ENCODE measurements at places on chromosomes 13 and 19.

GRCh38 chr19:12527034-12527836 is 24.0 kb downstream of the ZNF564 start:
- no peak for DNase-seq

GRCh38 chr13:44242766-44243165 is 130.9 kb upstream of the SERP2 start:
- no peak for DNase-seq

- peak; percentile 89 for DNase-seq
These were observed 7.5 kb upstream of the LRFN1 start for GRCh38 chr19:39328046-39328705.

DNA sequence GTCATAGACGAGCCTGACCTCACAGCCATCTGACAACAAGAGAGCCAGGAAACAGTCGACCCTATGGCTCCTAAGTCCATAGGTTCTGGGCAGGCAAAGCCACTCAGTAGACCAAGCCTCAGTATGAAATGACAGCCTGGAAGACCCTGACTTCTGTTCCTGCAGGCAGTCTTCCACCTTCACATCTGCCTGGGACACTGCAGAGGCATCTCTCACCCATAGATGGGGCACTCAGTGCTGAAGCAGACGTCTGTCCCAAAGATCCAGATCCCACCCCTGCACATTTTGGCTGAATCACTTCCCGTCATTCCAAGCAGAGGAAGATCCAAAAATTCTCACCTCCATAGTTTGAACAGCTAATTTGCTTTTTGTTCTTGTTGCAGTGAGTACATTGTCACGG is 139.3 kb upstream of the ZNF507 start:
- no peak for DNase-seq

GRCh38 chr13:77184455-77184854 is 142.4 kb downstream of the MYCBP2 start:
- DNase-seq: no peak

DNA sequence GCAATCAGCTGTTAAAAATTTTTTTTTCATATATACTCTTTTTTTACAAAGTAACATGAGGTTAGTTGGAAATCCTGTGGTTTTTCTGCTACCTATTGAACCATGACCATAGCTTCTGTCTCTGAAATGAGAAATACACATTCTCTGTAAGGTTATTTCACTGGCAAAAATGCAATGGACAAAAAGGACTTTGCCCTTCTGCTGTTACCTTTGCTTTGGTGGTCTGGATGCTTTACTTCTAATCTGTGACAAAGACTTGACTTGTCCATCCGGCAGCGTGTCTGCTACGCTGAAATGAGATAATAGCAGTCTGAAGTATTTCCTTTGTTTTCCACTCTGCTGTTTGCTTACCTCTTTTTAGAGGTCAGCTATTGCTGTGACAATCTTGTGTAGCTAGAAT is 412.8 kb downstream of the SLITRK6 start:
- no peak for DNase-seq

All from right hindlimb (tissue), 1 donor.